ENCODE measurements at places on chromosomes 11 and 22.

DNA sequence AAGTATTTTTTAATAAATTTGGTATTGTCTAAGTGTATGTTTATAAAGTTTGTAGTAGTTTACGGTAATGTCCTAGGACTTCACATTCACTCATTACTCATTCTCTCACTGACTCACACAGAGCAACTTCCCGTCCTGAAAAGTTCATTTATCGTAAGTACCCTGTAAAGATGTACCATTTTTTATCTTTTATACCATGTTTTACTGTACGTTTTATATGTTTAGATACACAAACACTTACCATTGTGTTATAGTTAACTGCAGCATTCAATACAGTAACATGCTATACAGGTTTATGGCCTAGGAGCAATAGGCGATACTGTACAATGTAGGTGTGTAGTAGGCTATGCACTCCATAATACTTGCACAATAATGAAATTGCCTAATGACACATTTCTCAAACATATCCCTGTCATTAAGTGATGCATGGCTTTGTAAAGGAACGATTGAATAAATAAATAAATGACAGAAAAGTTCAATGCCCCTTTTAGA is 12.5 kb upstream of the CARD18 start:
- DNase-seq: no peak

DNA sequence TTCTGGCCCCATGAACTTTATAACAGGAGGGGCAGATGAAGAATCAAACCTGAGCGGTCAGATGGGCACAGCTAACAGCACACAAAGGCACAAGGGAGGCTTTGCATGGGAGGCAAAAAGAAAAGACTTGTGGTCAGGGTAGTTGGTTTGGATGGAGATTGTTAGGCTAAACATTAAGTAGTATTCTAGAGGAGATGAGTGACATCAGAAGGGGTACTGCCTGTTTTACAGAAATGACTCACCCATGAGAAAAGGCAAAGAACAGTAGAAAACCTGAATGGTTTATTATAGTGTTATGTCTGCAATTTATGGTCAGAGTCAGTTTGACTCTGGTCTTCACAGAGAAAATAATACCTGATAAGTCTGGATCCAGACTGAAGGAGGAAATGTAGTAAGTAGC is 129.8 kb upstream of the KIRREL3 start:
- DNase-seq: no peak

DNA sequence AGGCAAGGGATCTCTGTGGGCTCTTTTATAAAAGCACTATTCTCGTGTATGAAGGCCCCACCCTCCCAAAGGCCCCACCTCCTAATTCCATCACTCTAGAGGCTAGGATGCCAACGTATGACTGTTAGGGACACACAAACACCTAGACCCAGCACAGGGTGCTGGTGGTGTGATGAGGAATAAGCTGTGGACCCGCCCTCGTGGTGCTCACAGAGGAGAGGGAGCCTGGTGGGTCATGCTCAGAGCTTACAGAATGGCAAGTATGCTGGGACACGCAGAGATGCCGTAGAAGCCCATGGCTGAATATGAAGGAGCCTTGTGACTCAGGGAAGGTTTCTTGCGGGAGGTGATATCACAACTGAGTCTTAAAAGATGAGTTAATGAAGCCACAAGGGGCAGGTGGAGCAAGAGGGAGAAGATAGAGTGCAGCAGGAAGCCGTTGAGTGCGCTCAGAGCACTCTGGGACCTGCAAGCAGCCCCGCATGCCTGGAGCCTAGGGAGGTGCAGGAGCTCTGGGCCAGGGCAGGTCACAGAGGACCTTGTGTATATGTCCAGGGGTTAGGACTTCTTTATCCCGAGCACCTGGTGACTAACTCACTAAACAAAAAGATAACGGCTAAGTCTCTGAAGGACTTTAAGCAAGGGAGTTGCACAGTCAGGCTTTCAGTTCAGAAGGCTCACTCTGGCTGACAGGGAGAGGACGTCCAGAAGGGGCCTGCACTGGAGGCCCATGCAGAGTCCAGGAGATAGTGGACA is 160.9 kb downstream of the TRIM29 start:
- DNase-seq: no peak

- DNase-seq: peak; percentile 78
Observed at GRCh38 chr11:95084509-95084908, 5.1 kb upstream of the ENDOD1 start.

DNA sequence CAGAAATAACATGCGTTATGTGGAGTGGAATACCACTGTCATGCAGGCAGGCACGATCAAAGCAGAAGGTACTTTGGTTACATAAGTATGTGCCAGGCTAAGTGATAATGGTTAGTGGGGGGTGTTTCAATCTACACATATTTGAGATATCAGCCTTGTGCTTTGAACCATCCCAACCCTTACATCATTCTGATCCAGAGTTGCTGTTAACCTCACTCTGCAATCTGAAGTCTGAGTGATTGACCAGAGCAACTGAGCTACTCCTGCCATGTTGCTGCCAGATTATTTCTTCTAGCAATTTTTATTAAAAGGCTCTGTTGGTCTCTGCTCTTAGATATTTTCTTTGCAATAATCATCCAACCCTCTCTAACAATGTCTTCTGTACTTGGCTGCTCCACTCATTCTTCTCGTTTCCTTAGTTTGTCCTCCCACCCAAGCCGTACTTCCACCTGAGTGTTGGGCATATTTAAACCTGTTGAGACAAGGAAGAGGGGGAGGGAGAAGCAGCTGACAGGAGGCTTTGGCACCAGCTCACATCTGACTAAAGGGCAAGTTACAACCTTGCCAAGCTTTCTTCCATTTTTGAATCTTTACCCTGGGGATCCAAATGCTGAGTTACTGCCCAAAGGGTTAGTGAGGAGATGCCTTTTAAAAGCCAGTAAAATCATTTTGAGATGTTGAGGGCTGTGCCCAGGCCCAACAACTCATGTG is 114.1 kb upstream of the SESN3 start:
- no peak for DNase-seq

GRCh38 chr11:83355391-83355790 is 69.2 kb upstream of the CCDC90B start:
- no peak for DNase-seq

DNA sequence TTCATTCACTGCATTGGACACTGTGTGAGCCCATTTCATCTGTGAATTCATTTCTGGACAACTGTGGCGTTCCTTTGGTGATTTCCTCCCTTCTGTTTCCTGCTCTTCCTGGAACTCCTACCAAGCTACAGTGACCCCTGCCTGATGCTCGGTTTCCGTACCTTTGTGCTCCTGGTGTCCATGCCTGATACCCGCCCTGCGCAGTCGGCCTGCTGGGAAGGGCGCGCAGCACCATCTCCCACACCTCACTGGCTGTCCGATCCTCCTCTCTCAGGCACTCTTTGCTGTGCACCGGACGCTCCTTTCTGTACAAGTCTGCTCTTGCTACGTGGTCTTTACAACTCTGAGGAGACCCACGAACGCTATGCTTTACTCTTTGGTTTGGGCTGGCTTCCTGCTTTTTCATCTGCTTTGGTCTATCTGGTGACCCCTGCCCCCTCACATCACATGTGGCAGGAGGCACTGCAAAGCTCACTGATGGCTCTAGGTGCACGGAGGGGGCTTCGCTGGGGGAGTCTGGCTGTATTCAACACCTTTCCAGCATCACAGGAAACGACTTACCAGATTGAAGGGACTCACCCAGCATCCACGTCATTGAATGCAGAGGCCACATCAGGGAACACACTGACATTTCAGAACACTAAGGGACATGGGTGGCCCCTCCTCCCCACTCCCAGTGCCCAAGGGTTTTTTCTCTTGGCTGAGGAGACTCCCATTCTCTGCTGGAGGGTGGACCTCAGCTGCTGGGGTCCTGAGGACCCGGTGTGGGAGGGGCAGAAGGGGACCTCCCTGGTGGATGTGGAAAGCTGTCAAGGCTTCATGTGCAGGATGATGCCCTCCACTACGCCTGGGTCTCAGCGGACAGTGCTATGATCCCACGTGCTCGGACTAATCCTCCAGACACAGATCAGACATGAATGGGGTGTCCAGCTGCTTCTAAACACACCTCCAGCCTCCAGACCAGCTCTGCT is 27.0 kb upstream of the MOB2 start:
- no peak for DNase-seq

DNA sequence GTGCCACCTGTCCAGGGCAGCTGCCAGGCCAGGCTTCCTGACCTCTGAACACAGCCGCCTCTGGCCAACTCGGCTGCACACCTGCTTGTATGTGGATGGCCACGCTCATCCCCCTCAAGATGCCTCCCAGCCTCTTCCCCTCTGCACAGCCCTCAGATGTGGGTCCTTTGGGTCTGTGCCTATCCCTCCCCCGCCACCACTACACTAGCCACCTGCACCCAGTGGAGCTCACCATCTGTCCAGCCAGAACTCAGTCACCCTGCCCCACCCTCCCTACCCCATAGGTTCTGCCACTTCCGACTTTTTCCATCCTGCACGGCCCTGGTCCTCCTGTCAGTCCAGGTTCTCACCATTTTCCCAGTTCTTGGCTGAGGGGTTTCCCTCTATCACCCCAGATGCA is 44.6 kb downstream of the PHF21B start:
- DNase-seq: no peak

DNA sequence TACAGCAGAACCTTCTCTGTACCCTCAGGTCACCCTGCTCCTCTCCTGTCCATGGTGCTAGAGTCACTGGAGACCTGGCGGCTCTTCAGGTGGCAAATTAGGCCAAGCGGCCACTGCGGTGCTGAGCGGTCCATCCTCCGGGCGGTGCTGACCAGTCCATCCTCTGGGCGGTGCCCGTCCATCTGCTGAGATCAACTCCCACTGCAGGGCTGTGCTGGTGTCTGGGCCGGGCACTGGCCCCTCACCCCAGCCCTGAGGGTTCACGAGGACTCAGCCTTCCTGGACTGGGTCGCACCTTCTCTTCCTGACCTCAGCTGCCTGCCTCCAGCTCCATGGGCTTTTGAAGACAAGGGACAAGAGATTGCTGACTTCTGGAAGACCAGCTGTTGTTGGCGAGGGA is 782.9 kb downstream of the BRD1 start:
- DNase-seq: peak; percentile 31

DNA sequence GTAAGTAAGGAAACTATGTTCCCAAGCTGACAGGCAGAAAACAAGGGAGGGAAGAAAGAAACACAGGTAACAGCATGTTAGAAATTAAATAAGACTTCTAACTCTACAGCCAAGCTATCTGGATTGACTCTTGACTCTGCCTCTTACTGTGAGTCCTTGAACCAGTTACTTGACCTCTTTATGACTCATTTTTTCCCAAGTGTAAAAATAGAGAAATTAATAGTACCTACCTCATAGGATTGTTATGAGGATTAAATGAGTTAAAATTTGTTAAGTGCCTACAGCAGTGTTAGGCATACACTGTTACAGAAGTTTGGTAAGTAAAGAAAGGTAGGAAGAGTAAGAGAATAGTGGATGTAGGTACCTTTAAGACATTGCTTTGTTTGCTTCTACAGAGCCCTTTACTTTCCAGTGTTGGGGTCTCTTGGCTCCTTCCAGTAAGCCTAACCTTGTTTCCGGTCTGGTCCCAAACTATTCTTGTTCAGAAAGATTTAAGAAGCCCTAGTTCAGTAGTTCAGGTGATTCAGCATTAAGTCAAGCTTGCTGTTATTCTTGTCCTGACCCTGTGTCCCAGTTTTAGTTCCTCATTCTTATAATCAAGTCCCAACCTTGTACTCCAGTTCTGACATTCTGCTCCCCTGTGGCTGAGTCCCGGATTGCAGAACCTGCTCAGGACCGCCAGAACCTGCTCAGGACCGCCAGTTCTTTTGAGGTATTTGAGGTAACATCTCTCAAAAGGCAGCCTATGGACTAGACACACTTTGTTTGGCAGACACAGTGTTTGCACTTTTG is 963.4 kb upstream of the CCDC90B start:
- DNase-seq: no peak

- DNase-seq: no peak
Observed at GRCh38 chr11:41403458-41403857, 56.0 kb downstream of the LRRC4C start.

DNA sequence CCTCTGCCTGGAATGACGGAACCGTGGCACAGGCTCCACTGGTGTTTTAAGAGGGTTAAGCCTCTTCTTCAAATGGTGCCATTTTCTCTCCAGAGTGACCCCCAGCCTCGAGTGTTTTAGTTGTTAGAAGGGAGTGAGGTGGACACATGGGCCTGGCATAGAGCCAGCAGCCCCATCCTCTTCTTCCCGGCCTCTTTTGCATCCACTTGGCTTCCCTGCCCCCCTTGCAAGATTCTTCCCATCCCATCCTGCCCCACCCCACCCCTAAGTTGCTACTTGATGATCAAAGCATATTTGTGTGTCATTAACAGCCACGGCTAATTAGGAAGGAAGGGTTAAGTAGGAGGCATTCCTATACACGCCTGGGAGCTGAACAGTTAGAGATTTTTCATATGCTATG is 72.3 kb upstream of the CRYBB3 start:
- DNase-seq: no peak

DNA sequence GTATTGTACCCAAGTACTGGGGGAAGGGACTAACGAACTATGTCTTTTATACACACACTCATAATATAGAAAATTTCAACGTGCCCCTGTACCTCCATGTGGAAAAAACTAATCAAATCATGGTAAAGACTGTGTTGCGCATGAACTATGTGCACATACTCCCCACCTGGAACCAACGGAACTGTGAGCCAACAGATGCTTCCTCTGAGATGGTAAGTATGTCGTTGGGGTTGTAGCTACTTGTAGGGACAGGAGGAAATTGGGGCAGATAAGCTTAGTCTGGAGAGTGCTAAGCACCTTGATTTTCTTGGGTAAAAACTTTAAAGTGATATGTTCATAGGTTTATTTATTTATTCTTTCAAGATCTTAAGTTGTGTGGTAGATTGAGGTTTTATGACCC is 40.1 kb downstream of the GLYAT start:
- DNase-seq: no peak

DNA sequence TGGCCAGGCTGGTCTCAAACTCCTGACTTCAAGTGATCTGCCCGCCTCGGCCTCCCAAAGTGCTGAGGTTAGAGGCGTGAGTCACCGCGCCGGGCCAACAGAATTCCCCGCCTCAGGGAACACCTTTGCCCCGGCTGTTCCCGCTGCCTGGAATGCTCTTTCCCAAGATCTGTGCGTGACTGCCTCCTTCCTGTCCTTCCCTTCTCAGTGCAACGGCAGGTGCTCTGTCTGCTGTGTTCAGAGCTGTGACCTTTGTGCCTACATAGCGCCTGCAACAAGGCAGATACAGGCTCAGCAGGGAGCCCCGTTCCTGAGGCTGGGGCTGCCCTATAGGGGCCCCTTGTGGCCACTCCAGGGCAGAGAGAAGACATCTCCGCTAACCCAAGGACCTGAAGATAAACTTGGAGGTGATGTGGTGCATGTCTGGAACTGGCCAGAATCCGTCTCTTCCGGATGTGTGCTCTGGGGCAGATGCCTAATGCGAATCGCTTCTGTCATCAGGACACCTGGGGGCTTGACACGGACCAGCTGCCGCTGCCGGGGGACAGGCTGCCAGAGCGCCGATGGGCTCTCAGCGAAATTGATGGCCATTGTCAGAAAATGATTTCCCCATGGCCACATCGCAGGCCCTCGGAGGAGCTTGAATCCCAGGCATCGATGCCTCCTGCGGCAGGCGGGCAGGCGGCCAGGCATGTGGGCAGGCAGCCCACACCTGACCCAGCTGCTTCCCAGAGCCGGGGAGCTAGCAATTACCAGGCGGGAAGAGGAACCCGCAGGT is 43.5 kb upstream of the TCF20 start:
- DNase-seq: peak; percentile 72

GRCh38 chr11:64643256-64643881 is 52.3 kb downstream of the SLC22A12 start:
- no peak for DNase-seq

GRCh38 chr11:83572581-83573496 is 286.7 kb upstream of the CCDC90B start:
- DNase-seq: no peak

All from activated effector memory CD4-positive, alpha-beta T cell treated with anti-CD3 and anti-CD28 coated beads, Interleukin-2, amount 50 U/mL, for 16 hours (primary cell).